HFFc6 (cell line): ENCODE measurements at places on chromosomes 12 and 14.

DNA sequence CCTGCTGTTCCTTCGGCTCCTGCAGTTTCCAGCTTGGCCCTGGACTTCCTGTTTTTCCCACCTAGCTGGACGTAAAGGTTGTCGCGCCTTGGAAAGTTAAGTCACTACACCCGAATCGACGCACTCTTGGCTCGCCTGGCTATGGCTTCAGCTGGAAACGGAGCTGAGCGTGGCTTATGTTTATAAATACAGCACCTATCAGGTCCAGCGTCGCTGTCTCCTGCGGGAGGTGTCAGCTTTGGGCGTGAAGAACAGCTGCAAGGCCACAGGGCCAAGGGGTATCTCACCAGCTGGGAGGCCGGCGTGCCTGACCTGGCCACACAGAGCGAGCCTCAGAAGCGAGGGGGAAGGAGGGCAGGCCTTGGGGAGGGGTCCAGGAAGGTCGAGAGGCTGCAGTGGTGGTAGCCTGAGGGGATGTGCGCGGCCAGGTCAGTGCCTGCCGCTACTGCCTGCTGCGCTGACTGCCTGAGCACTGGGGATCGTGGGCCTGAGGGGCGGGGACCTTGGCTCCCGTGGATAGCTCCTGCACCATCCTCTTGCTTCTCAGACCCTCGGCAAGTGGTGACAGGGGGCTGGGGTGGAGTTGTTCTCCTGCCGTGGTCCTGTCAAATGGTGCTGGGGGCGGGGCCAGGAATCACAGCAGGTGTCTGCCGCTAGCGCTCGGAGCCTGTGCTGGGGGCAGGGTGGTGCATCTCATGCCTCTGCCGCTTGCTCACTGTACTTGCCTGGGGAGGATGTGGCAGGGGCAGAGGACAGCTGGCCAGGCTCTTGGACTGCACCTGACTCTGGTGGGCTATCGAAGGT, 12.5 kb downstream of the PACS2 start:
- no peak for DNase-seq

GRCh38 chr12:6432991-6433390, 11.8 kb upstream of the CD27 start:
- DNase-seq, result no peak

GRCh38 chr12:108313606-108314351, 25.3 kb downstream of the CMKLR1 start:
- no peak for DNase-seq

DNA sequence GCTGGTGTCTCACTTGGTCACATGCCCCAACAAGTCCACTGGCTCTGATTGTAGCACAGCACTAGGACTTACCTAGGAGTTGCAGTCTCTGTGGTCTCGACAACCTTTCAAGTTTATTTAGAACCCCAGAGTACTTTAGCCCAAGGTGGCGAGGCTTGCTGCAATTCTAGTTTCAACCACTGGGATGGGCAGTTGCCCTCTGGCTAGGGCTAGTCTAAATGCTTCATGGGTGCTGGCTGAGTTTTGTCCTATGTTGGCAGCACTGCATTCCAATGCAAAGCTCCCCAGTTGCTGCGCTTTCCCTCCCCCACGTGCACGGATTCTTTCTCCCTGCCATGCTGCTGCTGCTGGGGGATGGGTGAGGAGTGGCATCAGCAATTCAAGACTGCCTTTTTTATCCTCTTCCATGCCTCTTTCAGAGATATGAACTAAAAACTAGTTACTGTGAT, 207.9 kb downstream of the SYNE2 start:
- DNase-seq, result no peak

DNA sequence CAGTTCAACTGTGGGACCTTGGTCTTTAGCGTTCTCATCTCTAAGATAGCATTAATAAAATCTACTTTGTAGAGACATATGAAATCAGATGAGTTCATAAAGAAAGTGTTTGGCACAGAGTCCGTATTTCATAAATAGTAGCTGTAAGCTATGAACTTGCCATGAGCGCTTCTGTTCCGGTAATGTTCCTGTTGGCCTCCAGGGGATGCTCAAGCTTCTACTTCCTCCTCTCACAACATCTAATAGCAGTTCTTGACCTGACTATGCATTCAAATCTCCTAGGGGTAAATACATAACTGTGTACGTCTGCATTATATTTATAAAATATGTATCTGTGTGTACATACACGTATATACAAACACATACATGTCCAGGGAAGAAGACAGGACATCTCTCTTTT, 288.2 kb upstream of the TMPO start:
- no peak for DNase-seq

GRCh38 chr12:11749943-11750690, 100.6 kb downstream of the ETV6 start:
- no peak for DNase-seq

DNA sequence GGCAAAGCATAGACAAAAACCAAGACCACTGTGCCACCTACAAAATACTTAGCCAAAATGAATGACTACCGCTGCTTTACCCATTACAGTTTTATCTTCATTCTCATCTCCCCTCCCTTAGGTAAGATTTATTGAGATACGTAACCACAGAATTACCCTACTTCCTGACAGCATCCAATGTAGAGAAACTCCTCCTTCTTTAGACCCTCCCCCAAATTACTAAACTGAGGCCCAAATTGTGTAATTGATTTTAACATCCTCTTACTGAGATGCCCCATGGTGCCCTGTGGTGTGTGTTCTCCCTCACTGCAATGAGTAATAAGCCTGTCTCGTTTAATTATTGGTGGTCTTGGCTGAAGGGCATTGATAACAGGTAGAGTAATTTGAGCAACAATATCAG, 19.1 kb downstream of the VRK1 start:
- DNase-seq, result no peak

DNA sequence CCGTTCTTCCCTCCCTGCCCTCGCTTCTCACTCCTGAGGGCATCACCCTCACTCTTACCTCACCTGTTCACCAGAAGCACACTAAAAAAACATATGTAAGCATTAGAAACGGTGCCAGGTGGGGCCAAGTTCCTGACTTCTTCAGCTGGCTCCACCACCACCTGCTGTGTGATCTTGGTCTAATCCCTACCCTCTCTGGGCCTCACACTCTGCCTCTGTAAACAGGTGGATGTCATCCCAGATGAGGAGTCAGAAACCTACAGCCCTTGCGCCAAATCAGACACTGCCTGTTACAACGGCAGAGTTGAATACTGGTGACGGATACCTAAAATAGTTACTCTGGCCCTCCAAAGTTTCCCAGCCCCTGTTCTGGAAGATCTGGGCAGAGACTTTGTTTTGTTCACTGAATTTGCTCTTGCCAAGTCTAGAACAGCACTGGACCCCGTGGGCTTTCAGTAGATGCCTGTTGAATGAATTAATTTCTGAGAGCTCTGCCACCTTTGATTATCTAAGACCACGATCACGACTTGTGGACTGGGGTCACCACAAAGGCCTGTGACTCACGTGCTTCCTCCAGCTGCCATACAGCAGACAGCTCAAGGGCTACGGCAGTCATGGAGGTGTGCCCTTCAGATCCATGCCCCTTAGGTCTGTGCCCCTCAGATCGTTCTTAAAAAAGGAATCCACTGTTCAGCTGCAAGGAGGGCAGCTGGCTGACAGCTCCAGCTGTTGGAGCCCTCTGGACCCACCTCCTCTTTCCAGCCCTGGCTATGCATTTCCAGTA, 71.9 kb downstream of the GSC start:
- no peak for DNase-seq

DNA sequence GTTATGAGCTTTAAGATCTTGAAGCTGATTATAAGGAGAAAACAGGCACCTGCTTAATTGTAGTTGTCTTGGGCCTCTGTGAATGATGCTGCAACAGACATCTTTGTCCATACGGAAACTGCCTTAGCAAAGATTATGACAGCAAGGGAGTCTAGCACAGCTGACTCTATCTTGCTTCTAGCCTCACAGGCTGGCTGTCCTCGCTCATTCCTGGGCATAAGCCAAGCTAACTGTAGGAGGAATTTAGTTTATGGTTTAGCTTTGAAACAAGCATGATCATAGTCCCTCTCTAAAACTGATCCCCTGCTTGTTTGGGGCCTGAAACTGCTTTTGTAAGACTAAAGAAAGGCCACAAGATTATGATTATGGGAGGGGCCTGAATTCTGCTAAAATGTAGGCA, 74.3 kb upstream of the C14orf132 start:
- no peak for DNase-seq

- peak; percentile 63 for DNase-seq
Measured at GRCh38 chr12:88650715-88651114, 70.4 kb upstream of the KITLG start.

DNA sequence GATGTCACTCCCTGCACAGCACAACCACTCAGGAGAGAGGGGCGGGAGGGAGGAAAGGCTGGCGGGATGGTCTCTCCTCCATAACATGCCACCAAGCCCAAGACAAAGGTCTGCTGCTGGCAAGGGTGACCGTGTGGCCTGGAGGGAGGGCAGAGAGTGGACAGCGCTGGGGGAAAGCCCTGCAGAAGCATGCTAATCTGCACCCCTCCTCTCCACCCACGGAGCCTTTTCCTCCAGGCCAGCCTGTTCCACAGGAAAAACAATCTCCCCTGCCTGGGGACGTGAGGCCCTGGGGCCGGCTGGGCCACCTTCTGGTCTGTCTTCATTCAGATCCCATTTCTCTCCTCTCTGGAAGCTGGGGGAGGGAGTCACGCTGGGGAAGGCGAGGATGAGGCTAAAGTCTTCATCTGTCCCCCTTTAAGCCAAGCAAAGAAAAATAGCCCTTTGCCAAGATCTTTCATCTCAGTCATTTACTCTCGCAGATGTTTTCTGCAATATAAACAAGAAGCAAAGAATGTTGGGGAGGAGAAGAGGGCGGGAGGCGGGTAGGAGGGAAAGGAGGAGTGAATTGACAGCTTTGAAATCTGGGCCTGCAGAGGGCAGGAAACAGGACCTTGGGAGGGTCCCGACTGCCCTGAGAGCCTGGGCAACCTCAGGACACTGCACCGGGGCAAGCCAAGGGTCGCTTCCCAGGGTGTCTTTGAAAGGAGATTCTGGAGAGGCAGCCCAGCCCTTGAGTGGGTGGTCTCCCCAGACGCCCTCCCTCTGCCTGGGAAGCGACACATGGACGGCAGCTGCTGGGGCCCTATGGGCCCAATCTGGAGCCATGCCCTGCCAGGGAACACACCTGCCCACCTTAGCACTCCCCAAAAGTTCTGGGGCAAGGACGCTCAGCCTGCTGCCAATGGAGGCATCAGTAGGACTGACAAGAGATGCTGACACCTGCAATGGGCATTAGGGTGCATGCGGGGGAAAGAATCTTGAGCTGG, 133.6 kb downstream of the ZFP36L1 start:
- DNase-seq, result no peak

- DNase-seq, result no peak
Measured at GRCh38 chr12:47321436-47321835, 241.7 kb upstream of the AMIGO2 start.

DNA sequence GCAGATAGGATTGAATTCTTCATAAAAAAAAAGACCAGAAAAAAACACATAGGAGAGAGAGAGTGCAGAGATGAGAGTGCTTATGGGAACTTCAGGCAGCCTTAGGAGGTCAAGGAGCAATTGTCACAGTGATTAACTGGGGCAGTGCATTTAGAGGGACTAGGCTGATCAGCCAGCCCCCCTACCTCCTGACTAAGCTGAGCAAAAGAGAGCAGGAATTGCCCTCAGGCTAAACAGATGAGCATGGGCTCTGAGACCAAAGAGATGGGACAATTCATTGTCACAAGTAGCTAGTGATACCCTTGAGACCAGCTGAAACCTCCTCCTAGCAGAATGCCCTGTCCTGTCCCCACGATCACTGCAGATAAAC, 124.0 kb downstream of the BTG1 start:
- no peak for DNase-seq

GRCh38 chr12:273382-273781, 10.7 kb upstream of the SLC6A13 start:
- DNase-seq, result no peak

DNA sequence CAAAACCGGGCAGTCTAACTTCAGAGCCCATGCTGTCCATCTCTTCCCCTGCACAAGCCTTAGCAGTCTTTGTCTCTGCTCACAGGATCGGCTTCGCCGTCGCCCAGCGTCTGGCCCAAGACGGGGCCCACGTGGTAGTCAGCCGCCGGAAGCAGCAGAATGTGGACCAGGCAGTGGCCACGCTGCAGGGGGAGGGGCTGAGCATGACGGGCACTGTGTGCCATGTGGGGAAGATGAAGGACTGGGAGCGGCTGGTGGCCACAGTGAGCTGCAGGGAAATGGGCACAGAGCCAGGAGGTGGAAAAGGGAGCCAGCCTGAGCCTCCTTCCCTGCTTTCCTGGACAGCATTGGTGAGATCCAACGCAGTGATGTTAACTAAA, 14.2 kb upstream of the CARMIL3 start:
- no peak for DNase-seq
